ENCODE measurements at places on chromosomes 16 and 17.

GRCh38 chr16:23509782-23510163, 521 bp downstream of the GGA2 start:
- peak; percentile 5 for DNase-seq

DNA sequence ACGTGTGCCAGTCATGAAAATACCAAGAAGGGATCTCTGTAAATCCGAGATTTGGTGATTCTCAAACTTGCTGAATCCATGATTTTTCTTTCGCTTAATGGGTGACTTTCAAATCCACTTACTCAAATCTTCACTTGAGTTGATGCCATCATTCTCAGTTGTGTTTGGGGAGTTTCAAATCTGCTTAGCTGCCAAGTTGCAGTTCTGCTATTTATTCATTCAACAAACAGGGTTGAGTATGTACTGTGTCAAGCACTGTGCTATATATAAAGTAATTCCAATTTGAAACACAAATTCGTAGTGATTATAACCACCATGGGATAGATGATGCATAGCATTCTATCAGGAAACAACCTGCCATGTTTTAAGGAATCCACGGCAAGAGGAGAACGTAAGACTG, 394.3 kb downstream of the CDH13 start:
- DNase-seq: no peak

GRCh38 chr16:78984324-78984723, 616.2 kb downstream of the MAF start:
- DNase-seq: no peak

DNA sequence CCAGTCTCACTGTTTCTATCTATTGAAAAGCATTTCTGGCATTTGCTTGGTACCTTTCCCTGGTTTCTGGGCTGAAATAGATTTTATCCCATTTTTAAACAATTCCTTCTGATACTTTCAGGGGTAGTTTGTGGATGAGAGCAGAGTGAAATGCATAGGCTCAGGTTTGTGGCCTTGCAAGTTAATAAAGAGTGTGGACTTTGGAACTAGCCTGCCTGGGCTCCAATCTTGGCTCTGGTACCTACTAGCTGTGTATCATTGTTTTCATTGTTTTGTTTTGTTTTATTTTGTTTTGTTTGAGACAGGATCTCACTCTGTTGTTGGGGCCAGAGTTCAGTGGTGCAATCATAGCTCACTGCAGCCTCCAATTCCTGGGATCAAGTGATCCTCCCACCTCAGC, 175.5 kb downstream of the PRKCB start:
- DNase-seq: no peak

GRCh38 chr17:47636273-47637030, 13.3 kb upstream of the KPNB1 start:
- DNase-seq: no peak

GRCh38 chr17:37322826-37323561, 52.8 kb upstream of the C17orf78 start:
- DNase-seq: no peak

GRCh38 chr16:11685844-11686618, 17.8 kb downstream of the SNN start:
- DNase-seq: no peak

DNA sequence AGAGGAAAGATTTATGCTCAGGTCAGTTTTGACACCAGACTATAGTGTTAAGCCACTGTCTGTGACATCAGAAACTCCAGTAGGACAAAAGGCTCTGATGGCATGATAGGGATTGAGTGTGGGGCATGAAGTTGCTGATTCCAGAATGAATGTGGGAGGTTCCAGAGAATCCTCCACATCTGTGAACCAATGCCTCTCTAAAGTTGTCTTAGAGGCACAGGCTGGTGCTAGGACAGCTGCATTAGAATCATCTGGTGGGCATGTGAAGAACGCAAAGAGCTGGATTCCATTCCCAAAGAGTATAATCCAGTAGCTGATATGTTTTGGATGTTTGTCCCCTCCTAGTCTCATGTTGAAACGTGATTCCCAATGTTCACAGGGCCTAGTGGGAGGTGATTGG, 32.1 kb upstream of the NLK start:
- no peak for DNase-seq

- DNase-seq: no peak
Observed at GRCh38 chr16:48555155-48555554, 54.8 kb downstream of the N4BP1 start.

DNA sequence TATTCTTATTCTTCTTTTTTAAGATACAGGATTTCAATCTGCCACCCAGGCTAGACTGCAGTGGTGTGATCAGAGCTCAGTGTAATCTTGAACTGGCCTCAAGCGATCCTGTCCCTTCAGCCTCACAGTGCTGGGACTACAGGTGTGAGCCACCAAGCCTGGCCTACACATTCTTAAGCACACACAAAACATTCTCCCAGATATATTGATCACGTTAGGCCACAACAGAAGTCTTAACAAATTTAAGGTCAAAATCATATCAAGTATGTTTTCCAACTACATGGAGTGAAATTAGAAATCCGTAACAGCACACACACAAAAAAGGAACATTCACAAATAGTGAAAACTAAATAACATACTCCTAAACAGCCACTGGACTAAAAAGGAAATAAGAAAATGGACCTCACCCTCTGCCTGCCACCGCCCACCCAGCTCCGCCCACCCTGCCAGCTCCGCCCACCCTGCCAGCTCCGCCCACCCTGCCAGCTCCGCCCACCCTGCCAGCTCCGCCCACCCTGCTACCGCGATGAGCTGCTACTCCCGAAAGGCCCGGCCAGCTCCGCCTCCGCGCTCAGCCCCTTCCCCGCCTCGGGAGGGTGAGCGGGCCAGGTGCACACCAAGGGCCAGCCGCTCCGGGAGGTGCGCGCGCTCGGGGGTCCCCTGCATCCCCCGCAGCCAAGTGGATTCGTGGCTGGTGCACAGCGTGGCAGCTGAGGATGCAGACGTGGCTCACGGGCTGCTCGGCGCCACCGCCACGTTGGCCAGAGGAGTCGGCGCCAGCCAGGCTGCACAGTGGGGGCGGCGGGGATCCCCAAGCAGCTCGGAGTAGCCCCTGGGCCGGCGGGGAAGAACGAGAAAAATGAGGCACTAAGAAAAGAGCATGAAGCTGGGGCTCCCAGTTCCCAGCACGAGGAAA, 41.2 kb downstream of the C16orf87 start:
- peak; percentile 66 for DNase-seq

DNA sequence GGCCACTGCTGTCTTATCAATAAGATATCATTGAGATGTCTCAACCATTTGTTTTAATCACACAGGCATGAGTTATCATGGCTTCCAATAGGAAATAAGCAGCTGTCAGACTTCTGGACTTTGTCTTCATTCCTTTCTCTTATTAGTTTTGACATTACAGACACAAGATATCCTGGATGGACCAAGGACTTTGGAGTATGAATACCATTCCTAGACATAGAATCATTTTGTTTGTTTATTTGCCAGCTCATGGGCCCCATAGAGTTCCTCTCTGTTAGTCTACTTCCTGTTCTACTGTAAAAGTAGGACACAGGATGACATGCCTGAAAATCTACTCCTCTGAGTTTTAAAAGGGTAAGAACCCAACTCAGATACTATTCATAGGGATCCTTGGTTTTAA, 77.7 kb upstream of the KCNJ16 start:
- DNase-seq: no peak

DNA sequence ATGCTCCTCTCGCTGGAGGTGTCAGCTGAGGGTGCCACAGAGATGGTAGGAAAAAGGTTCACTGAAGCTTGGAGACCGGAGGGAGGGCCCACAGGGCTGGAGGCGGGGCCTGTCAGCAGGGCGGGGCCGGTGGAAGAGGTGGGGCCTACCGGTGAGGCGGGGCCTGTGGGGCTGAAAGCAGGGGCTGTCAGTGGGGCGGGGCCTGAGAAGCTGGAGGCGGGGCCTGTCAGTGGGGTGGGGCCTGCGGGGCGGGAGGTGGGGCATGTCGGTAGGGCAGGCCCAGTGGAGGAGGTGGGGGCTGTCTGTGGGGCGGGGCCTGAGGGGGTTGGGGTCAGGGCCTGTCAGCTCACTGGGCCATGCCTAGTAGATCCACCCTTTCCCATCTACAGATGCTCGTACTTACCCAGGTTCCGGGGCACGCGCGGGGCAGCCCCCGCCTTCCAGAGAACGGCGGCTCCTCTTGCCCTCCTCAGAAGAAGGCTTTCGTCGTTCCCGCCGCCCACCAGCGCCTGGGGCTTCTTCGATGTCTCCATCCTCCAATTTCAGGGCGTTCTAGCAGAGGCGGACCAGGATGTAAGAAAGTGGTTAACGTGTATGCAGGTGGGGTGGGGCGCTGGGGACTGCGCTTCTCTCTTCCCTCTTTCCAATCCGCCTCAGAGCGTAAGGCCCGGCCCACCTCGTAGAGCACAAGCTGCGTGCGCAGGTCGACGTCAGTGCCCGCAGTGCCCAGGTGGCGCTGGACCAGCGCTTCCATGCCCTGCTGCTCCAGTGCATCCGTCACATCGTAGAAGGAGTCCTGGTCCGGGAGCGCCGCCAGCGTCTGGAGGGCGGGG, 9.8 kb downstream of the TMEM208 start:
- DNase-seq: peak; percentile 42

DNA sequence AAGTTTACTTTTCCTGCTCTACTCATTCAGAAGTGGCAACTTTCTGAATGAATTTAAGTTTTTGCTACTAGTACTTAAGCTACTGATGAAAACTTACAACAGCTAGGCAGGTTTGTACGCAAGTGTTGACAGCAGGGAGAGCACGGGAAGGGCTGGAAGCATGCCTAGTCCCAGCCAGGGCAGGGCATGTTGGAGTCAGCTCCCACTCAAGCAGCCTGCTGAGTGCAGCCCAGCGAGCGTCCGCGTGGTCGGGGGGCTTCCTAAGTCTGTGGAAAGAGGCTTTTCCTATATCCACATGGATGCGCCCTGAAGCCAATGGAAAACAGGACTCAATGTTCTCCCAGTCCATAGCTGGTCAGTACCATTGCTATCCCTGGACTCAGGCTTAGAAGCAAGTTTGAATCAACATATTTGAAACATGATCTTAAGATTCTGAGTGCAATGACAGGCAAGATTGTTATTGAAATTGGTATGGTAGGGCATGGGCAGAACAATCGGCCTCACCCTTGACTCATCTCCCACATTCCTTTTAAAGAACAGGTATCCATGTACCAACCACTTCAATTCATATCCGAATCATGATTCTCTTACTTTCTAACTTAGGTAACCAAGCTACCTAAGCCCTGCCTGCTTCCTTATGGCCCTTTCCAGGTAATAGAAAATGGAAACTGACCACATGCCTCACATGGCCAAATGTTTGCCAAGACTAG, 22.5 kb downstream of the CYB5D2 start:
- DNase-seq: no peak

- no peak for DNase-seq
Observed at GRCh38 chr17:21394265-21394664, 18.1 kb downstream of the KCNJ12 start.

All from neural crest cell (in vitro differentiated cells).